HS-27A (cell line): ENCODE measurements at places on chromosomes 16 and 17.

DNA sequence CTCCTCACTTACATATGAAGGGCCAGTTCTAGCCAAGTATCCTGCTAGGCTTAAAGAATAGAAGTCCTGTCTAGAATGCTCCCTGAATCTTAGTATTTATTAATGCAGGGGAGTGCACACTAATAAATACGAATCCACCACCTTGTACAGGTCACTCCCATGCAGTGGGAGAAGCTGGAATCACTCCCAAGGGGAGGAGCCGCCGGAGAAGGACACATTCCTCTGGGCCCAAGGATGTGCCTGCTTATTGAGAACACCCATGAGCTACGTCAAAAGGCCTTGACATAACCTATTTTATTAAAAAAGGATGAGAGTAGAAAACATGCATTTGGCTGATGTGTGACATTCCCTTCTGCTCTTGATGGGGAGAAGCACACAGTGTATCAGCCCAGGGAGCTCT lies 223.5 kb downstream of the SPECC1 start:
- no peak for DNase-seq

- no peak for DNase-seq
Measured at GRCh38 chr17:5355421-5356129, 63.9 kb downstream of the NUP88 start.

GRCh38 chr17:78365561-78366108 lies 5.8 kb upstream of the SOCS3 start:
- no peak for DNase-seq

- DNase-seq, result no peak
Measured at GRCh38 chr16:8397223-8397622, 193.1 kb downstream of the TMEM114 start.

DNA sequence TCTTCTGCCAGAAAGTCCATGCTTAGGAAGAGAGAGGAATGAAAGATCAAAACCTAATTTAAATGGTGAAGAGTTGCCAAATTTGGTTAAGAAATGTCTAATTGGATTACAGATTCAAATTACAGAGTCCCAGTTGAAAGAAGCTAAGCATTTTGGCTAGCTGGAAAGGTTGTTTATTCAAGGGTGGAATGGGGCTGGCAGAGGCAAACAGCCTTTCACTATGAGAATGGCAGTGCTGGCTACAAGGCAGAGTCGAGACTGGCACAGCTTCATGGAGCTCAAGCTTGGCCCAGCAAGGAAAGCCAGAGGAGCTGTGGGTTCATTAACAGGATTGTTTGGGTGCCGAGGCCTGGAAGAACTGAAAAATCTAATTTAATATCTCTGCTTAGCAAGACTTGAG lies 13.6 kb downstream of the MAP3K3 start:
- DNase-seq, result no peak

DNA sequence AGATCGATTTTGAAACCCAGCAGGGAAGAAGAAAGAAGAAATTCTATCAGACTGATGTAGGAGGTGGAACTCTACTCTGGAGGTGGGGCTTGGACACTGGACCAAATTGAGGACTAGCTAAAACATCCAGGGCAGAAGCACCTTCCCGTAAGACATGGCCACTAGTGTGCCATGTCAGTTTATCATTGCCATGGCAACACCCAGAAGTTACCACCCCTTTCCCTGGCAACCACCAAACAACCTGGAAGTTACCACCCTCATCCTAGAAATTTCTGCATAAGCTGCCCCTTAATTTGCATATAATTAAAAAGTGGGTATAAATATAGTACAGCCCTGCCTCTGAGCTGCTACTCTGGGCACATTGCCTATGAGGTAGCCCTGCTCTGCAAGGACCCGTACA lies 66.7 kb downstream of the NACA2 start:
- no peak for DNase-seq

GRCh38 chr17:6392609-6393350 lies 42.1 kb downstream of the AIPL1 start:
- DNase-seq, result no peak

DNA sequence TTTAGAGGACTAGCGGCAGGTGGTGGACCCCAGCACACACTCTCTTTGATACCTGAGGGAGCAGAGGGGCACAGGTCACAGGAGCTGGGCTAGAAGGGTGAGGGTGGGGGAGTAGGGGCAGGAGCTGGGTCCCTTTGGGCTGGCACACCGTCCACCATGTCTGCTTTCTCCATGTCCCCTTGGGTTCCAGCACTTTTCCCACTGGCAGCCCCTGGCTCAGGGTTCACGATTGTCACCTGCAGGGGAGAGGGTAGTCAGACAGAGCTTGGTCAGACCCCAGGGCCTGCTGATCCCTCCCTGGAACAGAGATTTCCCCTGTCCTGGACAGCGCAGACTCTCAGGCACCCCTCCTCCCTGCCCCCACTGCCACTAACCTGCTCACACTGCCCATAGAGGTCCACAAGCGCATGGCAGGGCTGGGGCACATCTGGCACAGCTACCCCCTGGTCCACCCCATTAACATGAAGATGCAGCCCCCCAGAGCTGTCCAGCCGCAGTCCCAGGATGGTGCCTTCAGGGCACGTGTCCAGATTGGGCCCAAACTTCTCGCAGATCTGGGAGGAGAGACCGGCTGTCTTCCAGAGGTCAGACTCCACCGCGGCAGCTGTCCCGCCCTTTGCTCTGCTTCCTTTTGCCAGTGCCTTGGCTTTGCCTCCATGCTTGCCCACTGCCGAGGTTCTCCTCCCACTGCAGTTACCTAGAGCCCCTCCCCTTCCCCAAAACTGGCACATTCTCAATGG lies 3.1 kb upstream of the GPS2 start:
- DNase-seq, result no peak

- DNase-seq, result no peak
Measured at GRCh38 chr17:31521632-31522283, 130.3 kb downstream of the RAB11FIP4 start.

DNA sequence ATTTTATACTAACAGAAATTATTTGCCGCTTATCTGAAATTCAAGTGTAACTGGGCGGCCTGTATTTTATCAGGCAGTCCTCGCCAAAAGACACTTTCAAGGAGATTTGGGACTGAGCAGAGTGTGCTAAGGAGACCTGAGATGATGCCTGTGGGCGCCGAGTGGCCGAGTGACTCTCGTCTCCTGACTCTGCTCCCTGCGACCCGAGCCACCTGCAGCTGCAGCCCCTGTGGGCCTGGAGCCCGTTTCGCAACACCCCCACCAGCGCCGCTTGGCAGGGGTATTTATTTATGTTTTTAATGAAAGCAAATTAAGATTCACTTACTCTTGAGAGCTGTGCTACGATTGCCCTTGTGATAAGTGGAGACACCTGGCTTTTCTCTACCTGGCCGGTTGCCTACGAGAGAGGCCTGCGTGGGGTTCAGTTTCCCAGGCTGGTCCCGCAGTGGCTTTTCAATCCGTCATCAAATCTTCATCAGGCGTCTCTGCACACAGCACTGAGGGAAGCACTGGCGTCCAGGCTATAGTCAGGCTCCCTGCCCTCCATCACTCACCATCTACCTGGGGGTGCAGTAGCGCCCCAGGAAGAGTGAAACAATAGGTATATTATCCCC lies 124.0 kb downstream of the SEC14L1 start:
- DNase-seq, result no peak

- DNase-seq, result no peak
Measured at GRCh38 chr16:9713156-9713555, 469.1 kb downstream of the GRIN2A start.

DNA sequence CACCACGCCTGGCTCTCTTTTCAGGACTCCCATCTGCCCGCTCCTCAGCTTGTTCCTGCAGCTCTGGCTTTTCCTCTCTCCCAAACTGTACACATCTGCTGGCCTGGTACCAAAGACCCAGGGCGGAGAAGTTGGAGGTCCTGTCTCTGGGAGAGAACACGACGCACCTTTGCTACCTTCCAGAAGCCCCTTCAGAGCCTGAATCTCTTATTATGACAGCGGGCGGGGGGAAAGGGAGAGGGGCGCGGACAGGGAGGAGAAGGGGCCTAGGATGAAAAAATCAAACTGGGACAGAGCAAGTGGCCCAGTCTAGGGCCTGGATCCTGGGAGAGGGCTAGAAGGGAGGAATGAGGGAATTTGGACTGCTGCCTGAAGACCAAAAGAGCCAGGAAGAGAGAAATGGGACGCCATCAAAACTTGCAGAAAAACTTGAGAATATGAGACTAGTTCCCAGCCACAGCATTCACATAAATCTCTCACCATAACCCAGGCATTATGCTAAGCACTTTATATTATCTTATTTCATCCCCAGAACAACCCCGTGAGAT lies 2.5 kb upstream of the PER1 start:
- no peak for DNase-seq

GRCh38 chr16:19210280-19210924 lies 42.4 kb downstream of the SYT17 start:
- DNase-seq, result peak; percentile 35

GRCh38 chr16:17463335-17463734 lies 7.4 kb downstream of the XYLT1 start:
- no peak for DNase-seq

DNA sequence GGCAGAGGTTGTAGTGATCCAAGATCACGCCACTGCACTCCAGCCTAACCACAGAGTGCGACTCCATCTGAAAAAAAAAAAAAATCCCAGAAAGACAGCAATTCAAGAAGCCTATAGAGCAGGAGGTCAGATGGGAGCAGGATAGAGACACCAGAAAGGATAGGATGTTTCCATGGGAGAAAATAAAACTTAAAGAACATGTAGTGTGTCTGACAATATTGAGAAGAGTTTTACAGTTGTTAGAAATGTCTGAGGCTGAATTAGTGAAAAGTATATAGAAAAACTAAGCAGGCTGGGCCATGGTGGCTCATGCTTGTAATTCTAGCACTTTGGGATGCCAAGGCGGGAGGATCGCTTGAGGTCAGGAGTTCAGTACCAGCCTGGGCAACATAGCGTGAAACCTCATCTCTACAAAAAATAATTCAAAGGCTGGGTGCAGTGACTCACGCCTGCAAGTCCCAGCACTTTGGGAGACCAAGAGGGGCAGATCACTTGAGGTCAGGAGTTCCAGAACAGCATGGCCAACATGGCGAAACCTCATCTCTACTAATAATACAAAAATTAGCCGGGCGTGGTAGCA lies 15.3 kb upstream of the TRIM37 start:
- no peak for DNase-seq

GRCh38 chr16:66578651-66579531 lies at the start of gene CMTM2:
CMTM2 (plus strand) TSS chr16:66579463; CDS start chr16:66579608, 145 bp downstream.
- DNase-seq, result no peak

GRCh38 chr16:23700509-23700908 lies 12.5 kb downstream of the ERN2 start:
- DNase-seq, result no peak

GRCh38 chr17:73360961-73361761 lies 49.4 kb upstream of the CDC42EP4 start:
- no peak for DNase-seq

DNA sequence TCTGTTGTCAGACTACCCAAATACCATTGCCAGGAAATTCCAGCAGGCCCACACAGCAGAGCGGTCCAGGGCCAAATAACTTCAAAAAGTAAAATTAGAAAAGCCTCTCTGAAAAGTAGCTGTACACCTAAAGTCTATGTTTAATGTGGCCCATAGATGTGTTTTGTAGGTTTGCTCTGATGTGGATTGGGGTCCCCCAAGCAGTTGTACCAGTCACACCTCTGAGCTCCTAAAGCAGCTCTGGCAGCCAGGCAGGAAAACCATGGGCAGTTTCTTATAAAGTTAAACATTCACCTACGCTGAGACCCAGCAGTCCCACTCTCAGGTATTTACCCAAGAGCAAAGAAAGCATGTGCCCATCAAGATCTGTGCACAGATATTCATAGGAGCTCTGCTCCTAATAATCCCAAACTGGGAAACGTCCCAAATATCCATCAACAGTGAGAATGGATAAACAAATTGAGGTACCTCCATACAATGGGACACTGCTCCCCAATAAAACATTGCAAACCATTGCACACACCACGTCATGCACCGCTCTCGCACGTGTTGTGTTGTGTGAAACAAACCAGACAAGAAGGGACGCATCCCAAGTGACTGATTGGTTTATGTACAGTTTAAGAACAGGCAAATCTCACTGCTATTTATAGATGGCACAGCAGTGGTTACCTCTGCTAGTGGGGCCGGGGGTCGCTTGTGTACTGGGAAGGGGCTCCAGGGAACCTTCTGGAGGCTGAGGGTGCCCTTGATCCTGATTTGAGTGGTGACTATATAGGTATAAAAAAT lies 15.8 kb upstream of the PRM1 start:
- DNase-seq, result no peak

GRCh38 chr16:79171931-79172705 lies 428.4 kb downstream of the MAF start:
- no peak for DNase-seq

- DNase-seq, result no peak
Measured at GRCh38 chr16:1061769-1062505, 10.6 kb upstream of the SSTR5 start.

DNA sequence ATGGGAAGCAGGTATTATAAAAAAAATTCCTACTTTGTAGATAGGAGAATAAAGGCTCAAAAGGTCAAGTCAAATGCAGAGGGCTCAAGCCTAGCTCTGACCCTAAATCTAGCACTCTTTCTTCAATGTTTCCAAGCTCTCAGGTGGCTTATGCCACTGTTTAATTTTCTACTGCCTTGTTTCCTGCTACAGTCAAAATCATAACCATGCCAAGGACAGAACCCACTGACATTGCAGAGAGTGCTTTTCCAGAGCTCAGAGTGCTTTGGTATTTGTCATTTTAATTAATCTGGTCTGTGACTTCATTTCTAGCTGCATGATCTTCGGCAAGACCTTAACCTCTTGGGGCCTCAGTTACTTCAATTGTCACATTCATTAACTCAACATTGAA lies 344.7 kb downstream of the CA10 start:
- DNase-seq, result no peak

DNA sequence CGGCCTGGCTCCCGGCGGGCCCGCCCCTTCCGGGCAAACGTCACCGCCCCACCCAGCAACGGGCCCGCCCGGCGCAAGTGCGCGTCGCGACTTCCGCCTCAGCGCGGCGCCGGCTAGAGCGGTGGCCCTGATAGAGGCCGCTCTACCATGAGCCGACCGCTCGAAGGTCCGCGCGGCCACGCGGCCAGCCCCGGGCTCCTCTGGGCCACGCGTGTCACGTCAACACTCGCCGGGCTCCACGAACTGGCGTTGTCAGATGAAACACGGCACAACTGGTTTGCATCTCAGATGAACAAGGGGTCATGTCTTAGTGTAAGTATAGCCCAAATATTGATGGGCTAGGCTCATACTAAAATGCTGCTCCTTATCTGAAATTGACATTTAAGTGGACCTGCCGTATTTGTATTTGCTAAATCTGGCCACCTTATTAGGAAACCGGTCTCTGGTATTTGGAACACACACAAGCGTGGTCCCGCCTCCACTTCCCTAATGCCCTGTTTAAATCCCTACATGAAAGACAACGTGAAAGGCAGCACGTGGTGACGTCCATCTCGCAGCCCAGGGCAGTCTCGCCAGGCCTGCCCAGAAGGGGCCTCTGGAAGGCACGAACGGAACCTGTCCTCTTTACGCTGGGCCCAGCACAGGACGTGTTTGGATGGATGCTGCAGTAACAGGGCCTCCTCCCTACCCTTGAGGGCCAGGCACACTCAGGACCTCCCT lies at the start of gene ZNF598:
Gene ZNF598 (minus strand): TSS at position 31 of the 720 bp plus-strand sequence.
- DNase-seq, result peak; percentile 47

- DNase-seq, result no peak
Measured at GRCh38 chr17:60128171-60128859, 21.5 kb upstream of the CA4 start.
